ENCODE measurements at places on chromosomes 4 and X.

GRCh38 chrX:40849906-40850823, 114.8 kb upstream of the MED14 start:
- no peak for DNase-seq

- no peak for DNase-seq
Measured at GRCh38 chrX:14209034-14209433, 179.3 kb upstream of the GEMIN8 start.

GRCh38 chr4:132299841-132300240, 849.3 kb upstream of the PCDH10 start:
- no peak for DNase-seq

DNA sequence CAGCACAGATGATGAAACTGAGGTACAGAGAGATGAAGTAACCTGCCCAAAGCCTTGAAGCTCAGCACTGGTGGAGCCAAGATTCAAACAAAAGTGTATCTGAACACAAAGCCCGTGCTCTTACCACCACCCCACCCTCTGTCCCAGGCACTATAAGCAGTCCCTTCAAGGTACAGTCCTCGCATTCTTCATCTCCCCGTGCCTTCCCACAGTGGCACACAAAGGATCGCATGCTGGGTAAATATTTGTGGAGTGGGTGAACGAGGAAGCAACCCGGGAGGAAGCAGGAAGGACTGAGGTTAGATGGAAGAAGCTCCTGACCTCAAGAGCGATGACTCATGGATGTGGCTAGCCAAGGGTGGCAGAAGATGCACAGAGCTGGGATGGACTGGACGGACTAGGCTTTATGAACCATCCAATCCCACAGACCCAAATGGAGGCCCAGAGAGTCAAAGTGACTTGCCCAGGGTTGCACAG, 18.4 kb downstream of the IQSEC2 start:
- DNase-seq, result peak; percentile 60

- peak; percentile 53 for DNase-seq
Measured at GRCh38 chrX:152601848-152602616, 35.7 kb upstream of the GABRQ start.

DNA sequence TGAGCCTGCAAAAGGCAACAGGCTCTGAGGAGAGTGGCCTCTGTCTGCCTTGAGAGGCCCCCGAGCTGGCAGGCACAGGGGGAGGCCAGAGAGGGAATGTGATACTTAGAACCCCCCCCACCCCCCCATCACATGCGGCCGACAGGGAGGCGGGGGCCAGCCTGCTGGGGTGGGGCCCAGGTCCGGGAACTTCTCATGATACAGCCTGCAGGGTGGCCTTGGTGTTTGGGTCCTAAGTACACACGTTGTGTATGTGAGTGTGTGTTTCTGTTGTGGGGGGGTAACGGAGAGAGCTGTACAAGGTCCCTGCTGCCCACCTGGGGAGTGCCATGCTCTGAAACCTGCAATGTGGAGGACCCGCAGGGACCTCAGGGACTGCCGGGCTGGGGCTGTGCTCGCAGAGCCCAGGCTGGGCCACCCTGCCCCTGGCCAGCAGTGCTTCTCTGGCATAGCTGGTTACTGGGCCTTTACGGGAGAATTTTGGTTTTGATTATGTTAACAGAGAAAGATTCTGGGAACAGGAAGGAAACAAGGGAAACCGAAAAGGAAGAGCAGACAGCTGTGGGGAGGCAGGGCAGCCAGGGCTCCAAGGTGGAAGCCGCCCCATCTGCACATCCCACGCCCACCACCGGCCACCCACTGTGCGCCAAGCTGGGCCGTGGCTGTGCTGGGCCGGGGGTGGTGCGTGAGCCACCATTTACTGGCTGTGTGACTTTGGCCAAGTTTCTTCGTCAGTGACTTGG, 19.9 kb downstream of the SH3BP2 start:
- DNase-seq, result peak; percentile 75

DNA sequence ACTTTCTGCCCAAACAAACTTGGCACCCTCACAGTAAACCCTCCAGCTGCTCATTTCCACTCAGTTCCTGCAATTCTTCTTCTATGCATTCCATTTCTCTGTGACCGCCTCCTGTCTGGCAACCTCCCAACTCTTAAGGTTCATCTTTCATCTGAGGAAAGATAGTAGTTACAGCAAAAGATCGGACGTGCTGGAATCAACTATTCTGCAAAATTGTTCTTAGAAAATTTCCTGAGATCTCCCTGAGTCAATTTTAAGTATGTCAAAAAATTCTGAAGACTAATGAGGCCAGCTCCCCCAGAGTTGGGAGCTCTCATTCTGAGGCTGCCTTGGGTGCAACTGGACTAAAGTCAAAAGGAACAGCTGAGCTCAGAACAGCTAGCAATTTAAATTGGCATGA, 1026.0 kb downstream of the ADGRL3 start:
- DNase-seq, result no peak

- DNase-seq, result no peak
Measured at GRCh38 chrX:22486296-22486695, 213.6 kb downstream of the CBLL2 start.

- DNase-seq, result no peak
Measured at GRCh38 chr4:161486461-161486860, 677.3 kb downstream of the FSTL5 start.

GRCh38 chr4:172777729-172778431, 390.7 kb upstream of the GALNT7 start:
- peak; percentile 4 for DNase-seq

DNA sequence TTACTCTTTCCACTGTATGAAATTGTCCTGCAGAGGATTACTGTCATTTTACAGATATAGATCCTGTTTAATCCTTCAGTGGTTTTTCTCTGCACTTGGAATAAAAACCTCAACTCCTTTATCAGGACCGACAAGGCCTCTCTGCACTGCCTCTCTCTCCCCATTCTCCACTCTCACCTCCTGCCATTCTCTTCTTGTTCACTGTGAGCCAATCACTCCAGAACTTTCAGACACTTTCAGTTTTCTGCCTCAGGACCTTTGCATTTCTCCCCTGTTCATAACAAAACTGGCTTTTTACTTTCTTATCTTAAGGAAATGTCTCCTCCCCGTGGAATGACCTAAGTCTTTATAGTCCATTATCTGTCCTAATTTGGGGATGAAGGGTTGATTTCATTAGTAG, 137.3 kb downstream of the ELOVL6 start:
- no peak for DNase-seq

- peak; percentile 86 for DNase-seq
Measured at GRCh38 chr4:7719354-7720174, 220.1 kb downstream of the AFAP1 start.

DNA sequence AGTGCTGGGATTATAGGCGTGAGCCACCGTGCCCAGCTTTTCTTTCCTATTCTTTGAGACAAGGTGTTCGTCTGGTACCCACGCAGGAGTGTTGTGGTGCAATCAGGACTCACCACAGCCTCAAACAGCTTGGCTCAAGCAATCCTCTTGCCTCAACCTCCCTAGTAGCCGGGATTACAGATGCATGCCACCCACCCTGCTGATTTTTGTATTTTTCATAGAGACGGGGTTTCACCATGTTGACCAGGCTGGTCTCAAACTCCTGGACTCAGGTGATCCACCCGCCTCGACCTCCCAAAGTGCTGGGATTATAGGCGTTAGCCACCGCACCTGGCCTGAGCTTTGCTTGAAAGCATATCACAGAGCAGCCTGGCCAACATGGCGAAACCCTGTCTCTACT, 1.5 kb upstream of the CRLF2 start:
- DNase-seq, result peak; percentile 57

DNA sequence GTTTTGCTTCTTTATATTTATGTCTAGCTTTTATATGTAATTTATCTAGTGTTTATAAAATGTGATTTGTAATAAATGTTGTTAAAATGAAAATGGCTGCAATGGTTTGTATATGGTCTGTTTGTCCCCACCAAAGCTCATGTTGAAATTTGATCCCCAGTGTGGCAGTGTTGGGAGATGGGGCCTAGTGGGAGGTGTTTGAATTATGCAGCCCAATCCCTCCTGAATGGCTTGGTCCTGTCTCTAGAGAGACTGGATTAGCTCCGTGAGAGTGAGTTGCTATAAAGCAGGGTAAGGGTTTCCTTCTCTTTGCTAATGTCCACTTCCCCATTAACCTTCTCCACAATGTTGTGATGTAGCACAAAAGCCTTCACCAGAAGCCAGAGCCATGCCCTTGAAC, 30.0 kb upstream of the JADE3 start:
- DNase-seq, result no peak

DNA sequence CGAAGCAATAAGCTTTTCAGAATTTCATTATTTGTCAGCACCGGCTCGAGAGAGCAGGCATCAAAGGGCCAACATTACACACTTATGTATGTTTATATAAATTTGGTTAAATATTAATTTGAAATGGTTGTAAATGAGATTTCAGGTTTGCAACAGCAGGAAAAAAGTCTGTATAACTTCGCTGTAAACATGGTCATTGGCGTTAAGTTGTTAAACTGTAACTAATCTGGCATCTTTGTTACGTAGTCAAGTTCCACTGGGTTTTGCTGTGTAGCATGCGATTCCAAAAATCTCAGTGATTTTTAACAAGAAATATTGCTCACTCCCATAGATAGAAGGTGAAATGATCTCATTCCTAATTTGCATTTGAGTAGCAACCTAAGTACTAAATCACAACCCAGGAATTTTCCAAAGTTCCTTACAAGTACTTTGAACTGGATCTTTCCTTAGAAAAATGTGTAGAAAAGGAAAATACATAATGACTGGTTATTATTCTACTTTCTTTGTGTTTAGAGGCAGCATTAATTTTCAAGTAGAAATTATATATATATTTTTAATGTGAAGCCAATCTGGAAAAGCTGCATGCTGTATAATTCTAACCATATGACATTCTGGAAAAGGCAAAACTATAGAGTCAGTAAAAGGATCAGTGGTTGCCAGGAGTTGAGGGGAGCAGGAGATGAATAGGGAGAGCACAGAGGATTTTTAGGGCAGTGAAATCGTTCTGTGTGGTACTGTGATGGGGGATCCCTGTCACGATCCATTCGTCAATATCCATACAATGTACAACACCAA, 222.1 kb downstream of the CBR4 start:
- DNase-seq, result no peak

GRCh38 chr4:56092540-56092939, 143.8 kb downstream of the CEP135 start:
- DNase-seq, result no peak

GRCh38 chr4:7239844-7240243, 47.5 kb downstream of the SORCS2 start:
- DNase-seq, result no peak

DNA sequence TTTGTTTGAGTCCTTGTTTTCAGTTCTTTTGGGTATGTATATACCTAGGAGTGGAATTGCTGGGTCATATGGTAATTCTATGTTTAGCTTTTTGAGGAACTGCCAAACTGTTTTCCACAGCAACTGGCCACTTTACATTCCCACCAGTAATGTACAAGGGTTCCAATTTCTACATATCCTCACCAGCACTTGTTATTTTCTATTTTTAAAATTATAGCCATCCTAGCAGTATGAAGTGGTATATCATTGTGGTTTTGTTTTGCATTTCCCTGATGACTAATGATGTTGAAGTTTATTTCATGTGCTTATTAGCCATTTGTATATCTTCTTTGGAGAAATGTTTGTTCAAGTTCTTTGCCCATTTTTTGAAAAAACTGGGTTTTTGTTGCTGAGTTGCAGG, 39.6 kb downstream of the TMEM164 start:
- no peak for DNase-seq

GRCh38 chr4:2066571-2067445, 7.7 kb downstream of the NAT8L start:
- no peak for DNase-seq

GRCh38 chr4:21535898-21536297, 412.7 kb downstream of the KCNIP4 start:
- DNase-seq, result no peak

GRCh38 chr4:42865572-42866189, 26.8 kb upstream of the GRXCR1 start:
- peak; percentile 86 for DNase-seq

- no peak for DNase-seq
Measured at GRCh38 chr4:56622176-56622575, 58.9 kb downstream of the HOPX start.

DNA sequence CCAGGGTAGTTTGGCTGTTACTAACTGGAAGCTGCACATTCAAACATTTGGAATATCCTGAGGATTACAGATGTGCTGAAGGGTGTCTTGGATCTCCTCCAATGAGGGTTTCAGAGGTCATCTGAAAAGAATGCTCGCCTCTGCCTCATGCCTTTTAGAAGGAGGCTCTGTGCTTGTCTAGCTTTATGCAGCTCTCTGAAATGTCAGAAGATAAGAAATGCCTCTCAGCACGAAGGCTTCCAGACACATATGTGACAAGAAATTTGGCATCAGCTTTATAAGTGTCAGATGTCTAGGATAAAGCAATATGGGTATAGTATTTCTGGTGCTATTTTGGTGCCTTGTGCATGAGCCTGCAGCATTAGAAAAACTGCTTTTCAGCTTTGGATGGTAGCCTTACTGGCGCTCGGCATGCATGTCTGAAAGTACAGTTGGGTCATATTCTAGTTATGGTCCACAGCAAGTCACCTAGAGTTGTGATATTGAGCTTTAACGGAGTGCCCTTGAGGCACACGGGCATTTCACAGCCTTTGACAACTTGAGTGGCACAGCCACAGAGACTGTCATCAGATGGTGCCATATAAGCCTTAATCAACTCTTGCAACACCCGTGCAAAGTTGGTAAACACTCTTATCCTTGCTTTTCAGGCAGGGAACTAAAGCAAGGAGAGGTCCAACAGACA, 70.8 kb upstream of the PGRMC2 start:
- no peak for DNase-seq

- DNase-seq, result no peak
Measured at GRCh38 chrX:34058005-34058404, 74.1 kb downstream of the FAM47A start.

GRCh38 chr4:172982151-172982590, 186.4 kb upstream of the GALNT7 start:
- no peak for DNase-seq

GRCh38 chrX:130680164-130681035, 222.6 kb downstream of the ENOX2 start:
- DNase-seq, result no peak

GRCh38 chr4:13547485-13548041, 3.3 kb upstream of the NKX3-2 start:
- DNase-seq, result peak; percentile 78

GRCh38 chr4:22434895-22435294, 81.0 kb downstream of the ADGRA3 start:
- peak; percentile 68 for DNase-seq

- DNase-seq, result no peak
Measured at GRCh38 chr4:177266506-177266905, 43.2 kb upstream of the NEIL3 start.

- DNase-seq, result no peak
Measured at GRCh38 chr4:102343964-102344519, 1.2 kb downstream of the SLC39A8 start.
